Foreskin fibroblast (primary cell): ENCODE measurements at places on chromosomes 11 and 22.

- peak; percentile 24 for DNase-seq
These were observed 517 bp downstream of the HIRA start for GRCh38 chr22:19430890-19431541.

GRCh38 chr22:42162728-42163489 is 32.3 kb upstream of the CYP2D6 start:
- no peak for DNase-seq

- no peak for DNase-seq
These were observed 382.5 kb upstream of the KIRREL3 start for GRCh38 chr11:127383026-127383425.

- DNase-seq = no peak
These were observed 271.4 kb downstream of the ETS1 start for GRCh38 chr11:128315933-128316332.

- no peak for DNase-seq
These were observed 109.4 kb upstream of the KIRREL3 start for GRCh38 chr11:127109796-127110480.

GRCh38 chr11:76672431-76673175 is 2.1 kb upstream of the LRRC32 start:
- no peak for DNase-seq

- no peak for DNase-seq
These were observed 44.6 kb downstream of the C11orf91 start for GRCh38 chr11:33655842-33656600.
